NCI-H1694 treated with DMSO at 0.1 percent for 48 hours (cell line): ENCODE measurements at places on chromosomes 6 and 20.

DNA sequence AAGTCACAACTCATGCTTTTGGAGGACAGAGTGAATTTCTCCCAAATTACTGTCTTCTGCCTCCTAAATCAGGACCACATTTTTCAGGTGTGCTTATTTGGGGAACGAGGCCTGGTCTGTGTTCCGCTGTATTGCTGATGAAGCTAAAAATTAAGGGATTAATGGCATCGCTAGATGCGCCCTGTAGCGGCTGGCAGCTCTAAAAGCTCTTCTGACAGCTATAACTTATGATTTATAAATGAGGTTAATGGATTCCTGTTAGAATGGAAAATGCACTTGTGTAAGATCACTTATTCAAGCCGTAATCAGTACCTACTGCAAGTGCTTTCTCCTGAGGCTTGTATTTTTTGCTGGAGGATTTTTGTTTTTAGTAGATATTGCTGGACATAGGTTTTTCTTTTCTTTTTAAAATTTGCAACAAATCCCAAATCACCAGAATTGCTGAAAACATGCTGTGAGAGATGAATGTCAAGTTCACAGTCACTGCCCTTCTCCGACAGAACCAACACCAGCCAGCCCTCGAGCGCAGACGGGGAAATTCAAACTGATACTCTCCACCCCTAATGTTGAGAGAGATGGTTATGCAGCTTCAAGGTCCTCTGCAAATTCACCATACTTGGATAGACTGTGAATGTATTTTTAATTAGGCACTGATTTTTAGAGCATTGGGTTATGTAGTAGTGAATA lies 49.1 kb downstream of the AKAP12 start:
- DNase-seq: no peak

GRCh38 chr6:122872311-122872710 lies 83.3 kb downstream of the SMPDL3A start:
- no peak for DNase-seq

DNA sequence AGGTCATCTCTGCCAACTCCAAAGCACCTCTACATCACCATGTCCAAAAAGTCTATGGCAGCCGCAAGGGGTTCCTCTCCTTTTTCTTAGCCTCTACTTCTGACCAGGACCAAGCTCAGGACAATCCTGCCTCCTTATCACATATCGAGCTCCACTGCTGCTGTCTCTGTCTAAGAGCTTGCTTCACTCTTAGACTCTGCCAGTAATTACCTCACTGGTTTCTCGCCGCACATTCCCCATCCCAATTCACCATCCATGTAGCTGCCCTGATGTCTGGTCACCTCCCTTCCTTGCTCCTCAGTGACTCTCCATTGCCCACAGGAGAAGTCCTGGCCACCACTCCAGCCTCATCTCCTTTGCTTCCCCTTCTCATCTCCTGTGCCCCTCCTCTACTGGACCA lies 24.1 kb upstream of the PI16 start:
- no peak for DNase-seq

GRCh38 chr6:142800240-142800639 lies 144.7 kb downstream of the HIVEP2 start:
- no peak for DNase-seq

- no peak for DNase-seq
Measured at GRCh38 chr6:104625536-104625935, 234.2 kb downstream of the HACE1 start.

DNA sequence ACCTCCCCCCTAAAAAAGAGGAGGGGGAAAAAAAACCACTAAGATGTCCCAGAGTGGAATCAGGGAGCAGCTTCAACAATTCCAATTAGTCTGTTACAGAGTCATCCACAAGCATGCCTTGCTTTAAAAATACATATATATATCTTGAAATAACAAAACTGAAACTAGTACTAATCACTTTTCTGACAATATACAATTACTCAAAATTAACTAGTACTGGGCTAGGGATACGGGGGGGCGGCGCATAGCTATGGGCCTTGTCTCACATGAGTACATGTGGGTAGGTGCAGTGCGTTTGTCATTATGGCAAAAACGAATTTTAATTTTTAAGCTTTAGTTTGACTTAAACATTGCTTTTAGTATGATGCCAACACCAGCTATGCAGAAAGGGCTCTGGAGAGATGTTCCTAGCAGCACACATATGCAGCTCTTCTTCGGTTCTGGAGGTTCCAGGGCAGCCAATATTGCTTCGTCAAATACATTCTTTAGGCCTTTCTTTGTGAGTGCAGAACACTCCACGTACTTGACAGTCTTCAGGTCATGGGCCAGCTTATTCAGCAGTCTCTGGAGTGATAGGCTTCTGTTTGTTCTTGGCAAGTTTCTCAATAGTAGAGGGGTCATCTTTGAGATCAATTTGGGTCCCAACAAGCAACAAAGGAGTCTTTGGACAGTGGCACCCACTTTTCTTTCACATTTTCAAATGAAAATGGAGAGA lies 38.8 kb downstream of the ITCH start:
- no peak for DNase-seq

DNA sequence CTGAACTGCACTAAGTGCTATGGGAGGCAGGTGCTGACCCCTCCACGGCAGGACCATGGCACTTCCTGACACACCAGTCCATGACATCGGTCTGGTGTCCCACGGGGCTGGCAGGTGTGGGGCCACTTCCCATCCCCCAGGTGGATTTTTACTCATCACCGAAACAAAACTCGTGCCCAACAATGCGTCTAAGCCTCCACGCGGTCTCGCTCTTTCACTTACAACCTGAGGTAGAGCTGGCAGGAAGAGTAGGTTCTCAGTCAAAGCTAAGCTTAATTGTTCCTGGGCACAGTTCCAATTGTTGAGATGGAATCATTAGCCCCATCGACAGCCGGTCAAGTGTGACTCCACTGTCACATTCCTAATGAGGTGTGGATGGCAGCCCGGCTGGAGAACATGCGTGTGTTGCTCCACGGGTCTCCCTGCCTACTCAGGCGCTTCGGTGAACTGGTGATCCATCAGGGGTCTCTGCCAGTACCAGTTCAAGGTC lies 125.7 kb downstream of the SLC23A2 start:
- DNase-seq: peak; percentile 75

GRCh38 chr20:32439132-32439829 lies 81.2 kb downstream of the ASXL1 start:
- DNase-seq: no peak

DNA sequence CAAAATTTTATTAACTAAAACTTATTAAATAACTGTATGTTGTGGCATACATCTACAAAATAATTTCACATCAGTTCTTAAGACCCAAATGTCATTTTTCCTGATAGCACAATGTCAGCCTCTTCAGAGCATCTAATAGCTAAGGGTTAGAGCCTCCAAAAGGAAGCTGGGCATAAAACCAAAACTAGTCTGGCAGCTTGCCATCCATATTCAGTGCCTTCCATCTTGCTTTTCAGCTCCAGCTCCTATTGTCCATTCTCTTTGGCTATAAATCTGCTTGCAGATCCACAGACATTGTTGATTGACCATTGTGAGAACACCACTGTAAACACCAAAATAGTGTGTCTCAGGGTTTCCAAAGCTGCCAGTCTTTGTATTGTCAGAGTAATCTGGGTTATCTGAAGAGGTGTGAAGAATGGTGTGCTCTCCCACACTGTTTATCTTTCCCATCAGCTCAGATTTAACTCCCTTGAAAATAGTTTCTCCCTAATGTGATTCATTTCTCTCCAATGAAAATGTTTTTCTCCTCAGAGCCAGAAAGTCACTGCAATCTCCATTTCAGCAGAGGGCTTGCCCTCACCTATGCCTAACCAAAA lies 154.8 kb upstream of the KCNQ5 start:
- no peak for DNase-seq

- no peak for DNase-seq
Measured at GRCh38 chr6:155444120-155444917, 11.3 kb downstream of the NOX3 start.

DNA sequence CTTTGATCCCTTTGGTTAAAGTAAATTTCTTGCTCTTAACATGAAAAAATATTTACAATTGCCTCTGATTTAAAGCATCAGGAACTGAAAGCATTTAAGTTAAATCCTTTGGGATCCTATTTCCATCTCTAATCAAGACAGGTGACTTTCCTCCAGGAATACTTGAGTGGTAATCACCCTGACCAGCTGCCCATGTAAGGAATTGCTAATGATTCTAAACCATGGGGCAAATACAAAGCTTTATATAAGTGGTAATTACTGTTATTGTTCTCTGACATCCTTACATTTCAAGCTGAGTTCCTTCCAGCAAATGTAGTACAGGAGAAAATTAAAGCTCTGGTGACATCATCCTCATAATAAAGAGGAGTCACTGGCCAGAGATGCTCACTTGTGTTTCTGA lies 100.6 kb downstream of the CRYBG1 start:
- no peak for DNase-seq

- DNase-seq: no peak
Measured at GRCh38 chr6:109722011-109722410, 30.9 kb downstream of the FIG4 start.

DNA sequence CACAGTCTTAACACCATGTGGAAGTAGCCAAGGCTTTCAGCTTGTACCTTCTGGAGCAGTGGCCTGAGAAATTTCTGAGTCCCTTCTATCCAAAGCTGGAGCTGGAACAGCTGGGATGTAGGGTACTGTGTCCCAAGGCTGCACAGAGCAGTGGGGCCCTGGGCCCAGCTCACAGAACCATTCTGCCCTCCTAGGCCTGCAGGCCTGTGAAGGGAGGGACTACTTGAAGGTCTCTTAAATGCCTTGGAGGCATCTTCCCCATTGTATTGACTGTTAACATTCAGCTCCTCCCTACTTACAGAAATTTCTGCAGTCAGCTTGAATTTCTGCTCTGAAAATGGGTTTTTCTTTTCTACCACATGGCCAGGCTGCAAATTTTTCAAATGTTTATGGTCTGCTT lies 156.5 kb upstream of the MANEA start:
- no peak for DNase-seq

DNA sequence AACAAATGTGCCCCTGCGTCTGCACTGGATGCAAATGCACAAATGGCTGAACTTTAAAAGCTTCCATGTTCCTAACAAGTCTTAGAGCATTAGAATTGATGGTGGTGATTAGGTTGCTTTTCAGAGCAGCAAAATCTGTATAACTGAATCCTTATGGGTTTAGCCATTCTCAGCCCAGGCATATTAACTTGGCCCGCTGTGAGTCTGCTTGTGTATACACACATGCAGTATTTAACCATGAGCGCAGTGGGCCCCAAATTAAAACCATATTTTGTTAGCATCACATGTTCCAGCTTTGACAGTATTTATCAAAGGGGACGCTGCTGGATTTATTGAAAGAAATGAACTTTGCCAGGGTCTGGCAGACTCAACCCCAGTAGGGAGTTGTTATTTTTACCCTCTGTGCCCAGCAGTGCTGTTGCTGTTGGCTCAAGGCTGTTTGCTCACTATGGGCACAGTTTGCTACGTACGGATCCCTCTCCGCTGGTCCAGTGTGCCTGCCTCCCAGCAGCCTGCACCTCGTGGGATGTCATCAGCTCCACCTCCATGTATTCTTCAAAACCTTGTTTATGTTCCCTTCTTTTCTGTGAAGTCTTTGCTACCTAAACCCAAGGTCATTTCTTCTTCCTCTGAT lies 144.7 kb downstream of the QRSL1 start:
- DNase-seq: no peak

DNA sequence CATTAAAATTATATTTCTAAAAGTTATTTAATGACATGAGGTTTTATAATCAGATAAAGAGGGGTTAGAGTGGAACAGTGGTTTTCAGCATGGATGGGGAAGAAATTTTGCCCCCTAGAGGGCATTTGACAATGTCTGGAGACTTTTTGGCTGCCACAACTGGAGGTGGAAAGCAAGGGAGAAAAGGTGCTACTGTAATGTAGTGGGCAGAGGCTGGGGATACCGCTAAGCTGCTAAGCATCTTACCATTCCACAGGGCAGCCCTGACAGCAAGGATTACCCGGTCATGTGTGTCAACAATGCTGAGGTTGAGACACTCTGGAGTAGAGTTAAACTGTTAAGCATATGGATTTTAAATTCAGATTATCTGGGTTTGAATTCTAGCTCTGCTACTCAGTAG lies 52.9 kb upstream of the FABP7 start:
- DNase-seq: no peak

DNA sequence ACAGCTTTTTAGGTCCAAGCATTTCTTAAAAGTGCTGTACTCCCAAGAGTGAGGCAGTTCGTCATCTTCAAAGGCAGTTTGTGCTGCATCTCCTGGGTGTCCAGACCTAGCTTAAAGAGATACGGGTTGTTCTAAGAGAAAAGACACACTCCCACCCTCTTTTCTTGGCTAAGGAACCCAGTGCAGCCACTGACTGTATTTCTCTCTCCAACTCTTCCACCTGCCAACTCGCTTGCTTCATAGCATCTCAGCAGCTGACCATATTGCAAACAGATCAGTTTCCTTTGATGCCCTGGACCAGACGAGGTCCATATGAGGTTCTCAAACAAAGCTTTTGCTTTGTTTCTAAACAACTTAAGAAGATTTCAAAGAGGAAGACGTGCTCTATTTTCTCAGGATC lies 101.1 kb downstream of the ISM1 start:
- no peak for DNase-seq

DNA sequence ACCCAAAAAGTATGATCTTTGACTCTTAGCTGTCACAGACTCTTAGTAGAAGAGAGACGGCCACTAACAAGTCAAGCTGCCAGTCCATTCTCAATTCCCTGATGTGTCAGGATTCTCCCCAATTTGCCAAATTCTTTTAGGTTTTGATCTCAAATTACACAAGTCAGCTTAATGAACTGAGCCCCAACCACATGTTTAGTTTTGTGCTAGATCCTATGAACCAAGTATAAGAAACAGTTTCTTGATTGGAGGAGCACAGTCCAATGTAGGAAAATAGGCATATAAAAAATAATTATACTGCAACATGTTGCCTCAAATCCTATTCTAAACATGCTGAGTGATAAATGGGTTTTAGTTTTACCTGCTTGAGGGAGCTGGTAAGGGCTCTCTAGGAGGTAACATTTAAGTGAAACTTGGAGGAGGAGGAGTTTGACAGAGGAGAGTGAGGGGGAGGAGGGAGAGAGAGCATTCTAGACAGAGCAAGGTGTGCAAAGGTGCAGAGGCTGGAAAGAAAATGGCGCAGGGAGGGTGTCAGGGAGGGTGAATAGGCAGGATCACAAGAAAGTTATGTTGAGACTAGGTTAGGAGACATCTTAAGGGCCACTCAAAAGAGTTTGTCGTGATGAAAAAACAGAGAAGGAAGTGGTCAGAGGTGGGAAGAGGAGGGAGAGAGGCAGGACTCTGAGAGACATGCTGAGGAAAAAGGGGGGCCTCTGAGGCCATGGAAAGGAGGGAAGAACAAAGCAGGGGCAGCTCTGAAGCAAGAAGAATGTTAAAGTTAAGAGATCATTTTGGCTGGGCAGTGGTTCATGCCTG lies 22.8 kb upstream of the FAM83C start:
- no peak for DNase-seq

- DNase-seq: no peak
Measured at GRCh38 chr20:34282041-34282440, 21.1 kb downstream of the AHCY start.

GRCh38 chr20:1894471-1894950 lies 696 bp upstream of the SIRPA start:
- DNase-seq: no peak

- DNase-seq: no peak
Measured at GRCh38 chr20:52469128-52469527, 277.5 kb upstream of the ZFP64 start.
